ENCODE measurements at places on chromosomes 6 and 20.

DNA sequence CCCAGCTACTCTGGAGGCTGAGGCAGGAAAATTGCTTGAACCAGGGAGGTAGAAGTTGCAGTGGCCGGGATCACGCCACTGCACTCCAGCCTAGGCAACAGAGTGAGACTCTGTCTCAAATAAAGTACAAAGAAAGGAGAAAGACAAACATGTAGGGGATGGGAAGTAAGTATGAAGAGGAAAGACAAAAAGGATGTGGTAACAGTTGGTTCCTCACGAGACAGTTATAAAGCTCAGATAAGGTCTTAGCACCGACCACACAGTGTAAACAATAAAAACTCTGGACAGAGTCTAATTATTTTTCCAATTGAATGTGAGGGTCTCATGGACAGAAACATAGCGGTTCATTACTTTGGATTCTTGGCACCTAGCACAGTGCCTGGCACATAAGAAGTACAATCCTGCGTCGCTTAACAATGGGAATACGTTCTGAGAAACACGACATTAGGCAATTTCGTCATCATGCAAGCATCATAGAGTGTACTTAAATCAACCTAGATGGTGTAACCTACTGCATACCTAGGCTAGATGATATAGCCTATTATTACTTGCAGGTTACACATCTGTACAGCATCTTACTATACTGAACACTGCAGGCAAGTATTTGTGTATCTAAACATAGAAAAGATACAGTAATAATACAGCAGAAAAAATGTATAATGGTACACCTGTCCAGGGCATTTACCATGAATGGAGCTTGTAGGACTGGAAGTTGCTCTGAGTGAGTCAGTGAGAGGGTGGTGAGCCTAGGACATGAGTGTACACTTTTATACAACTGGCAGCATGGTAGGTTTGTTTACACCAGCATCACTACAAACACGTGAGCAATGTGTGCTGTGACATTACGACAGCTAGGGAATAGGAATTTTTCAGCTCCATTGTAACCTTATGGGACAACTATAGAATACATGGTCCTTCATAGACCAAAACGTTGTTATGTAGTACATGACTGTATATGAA is 38.2 kb downstream of the MBOAT1 start:
- DNase-seq: no peak

DNA sequence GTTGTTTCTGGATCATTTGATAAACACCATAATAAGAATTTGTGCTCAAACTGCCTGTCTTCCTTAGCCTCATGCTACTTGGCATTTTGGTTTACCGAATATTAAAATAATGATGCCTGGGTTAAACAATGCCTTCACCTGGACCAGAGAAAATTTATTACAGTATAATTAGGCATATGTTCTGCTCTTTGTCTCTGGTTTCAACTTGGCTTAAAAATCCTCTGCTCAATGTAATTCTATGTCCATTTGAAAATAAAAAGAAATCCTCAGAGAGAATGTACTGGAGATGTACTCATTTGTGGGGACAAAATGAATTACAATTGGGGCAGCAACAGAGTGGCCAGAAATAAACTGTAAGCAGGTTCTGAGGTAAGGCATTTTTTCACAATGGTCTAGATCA is 95.0 kb downstream of the DST start:
- DNase-seq: no peak

DNA sequence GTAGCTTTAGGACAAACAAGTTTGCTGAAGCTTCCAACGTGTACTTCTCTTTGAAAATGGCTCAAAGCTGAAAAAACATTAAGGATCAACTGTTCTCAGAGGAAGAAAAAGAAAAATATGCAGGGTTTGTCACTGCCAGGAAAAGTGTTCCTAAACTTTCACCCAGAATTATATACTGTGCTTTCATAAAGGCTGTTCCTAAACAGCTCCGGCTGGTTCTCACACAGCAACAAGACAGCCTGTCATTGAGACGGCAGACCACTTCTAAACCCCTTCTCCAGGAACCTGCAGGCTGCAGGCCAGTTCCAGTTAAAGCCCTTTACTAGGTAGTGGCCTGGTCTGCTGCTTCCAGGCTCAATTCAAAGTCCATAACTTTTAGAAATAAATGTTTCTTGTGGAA is 97.4 kb upstream of the SOX4 start:
- DNase-seq: no peak

DNA sequence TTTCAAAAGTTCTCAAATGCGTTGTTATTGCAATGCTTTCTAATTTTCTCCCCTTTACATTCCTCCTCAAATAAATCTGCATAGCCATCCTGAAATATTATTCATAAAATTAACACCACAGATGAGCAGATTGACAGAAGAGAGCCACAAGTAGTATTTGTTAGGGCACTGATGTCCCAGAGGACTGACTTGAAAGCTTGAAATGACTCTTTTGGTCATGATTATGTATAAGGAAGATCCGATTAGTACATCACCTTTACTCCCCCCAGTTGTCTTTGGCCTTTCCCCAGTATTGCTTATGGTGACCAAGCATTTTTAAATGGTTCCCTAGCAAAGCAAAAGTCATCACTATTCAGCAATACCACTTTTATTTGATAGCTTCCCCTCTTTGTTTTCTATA is 187.6 kb downstream of the ADAT2 start:
- no peak for DNase-seq

DNA sequence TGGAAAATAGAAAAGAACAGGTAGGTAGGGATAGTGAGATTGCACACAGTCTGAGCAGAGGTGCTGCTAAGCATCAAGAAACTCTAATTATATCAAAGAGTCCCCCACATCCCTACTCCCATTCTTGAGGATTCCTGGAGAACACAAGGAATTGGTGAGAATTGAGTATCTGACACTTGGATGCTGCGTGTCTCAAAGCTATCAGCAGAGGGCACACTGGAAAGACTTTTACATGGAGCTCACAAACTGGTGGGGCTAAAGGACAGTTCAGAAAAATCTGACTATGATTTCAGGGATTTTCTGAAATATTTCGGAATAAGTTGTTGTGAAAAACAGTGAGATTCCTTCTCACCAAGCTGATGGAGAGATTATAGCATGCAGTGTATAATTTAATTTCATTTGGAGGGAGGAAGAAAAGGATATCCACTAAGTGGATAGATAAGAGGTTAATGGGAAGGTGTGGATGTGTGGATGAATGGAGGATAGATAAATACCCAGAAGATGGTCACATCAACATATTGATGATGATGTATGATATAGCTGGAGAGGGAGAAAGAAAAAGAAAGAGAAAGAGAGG is 215.4 kb upstream of the DEFB112 start:
- DNase-seq: no peak

DNA sequence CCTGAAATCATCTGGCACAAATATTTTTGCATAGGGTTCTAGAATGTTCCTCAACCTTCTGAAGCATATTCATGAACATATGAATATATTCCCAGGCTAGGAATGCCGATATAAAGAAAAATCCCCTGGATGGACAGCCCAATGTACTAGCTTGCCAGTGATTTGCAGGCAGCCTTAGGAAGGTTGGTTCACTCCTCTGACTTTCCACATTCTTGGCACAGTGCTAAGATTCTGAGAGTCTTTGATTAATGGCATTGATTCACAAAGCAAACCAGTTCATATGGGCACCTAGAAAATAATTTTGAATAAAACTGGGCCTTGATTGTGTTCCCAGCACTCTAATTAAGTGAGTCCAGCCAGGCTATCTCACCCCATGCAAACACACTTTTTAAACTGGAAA is 56.9 kb upstream of the ENPP4 start:
- DNase-seq: no peak

DNA sequence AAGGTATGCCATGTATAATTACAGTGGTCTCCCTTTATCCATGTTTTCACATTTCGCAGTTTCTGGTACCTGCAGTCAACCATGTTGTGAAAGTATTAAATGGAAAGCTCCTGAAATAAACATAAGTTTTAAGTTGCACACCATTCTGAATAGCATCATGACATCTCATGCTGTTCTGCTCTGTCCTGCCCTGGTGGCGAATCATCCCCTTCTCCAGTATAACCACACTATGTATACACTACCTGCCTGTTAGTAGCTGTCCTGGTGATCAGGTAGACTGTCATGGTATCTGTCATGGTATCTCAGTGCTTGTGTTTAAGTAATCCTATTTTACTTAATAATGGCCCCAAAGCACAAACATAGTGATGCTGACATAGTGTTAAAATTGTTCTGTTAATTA is 97.1 kb downstream of the ZFAND3 start:
- DNase-seq: no peak

DNA sequence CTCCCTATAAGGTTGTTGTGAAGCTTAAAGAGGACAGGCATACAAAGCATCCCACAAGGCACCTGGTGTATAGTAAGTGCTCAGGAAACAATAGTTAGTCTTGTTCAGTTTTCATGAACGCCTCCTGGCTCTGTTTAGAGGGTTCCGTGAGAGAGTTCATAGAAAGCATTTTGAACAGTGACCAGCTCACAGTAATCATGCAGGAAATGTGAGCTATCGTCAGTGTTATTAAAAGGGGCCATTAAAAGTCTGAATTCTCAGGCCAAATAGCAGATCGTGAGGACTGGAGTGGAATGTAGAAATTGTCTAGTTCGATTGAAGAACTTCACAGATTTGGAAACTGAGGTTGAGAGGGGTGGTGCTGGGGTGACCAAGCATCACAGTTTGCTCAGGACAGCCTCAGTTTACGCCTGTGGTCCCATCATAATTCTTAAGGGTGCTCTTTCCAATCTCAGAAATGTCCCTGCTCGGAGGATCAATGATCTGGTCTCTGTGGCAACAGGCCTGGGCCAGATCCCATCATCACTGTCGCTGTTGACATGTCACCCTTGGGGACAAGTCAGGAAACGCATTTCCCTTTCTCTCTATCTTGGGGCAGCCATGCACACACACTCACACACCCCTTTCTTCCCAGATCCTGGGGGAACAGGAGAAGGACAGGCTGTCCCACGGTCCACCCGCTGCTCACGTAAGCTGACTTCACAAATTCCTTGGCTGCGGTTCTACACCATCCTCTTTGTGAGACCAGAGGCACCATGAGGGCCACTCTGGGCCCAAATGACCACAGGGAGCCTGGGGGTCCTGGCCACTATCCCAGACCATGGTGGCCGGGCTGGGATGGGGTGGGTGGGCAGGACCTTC is 7.2 kb downstream of the TGM2 start:
- DNase-seq: no peak

- DNase-seq: no peak
These were observed 158.3 kb downstream of the OPRM1 start for GRCh38 chr6:154197196-154197860.

DNA sequence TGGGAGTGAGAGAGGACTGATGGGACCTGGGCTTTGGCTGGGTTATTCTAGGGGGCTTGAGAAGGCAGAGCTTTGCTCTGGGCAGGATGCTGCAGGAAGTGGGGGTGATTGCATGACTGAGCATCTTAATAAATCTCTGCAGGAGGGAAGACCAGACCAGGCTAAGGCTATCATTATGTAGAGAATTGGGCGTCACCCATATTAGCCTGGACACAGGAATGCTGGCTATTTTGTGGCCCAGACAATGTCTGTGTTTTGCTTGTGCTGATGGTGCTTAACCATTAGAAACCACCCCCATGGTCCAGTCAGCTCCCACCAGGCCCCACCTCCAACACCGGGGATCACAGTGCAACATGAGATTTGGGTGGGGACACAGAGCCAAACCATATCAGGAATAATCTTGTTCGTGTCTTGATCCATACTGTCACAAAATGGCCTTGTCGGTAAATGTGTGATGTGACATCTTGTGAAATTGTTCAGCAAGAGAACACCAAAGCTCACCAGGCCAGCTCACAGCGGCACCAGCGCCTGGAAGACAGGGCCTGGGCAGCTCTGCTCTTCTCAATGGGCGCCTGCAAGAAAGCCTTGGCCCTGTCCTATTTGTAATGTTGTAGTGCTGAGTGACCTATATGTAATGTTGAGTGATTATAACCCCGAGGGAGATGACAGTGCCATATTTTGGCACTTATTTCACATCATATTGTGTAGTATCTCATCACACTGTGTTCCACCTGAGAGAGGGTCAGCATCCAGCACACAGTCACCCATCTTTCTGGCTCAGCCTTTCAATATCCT is 211.8 kb downstream of the QKI start:
- DNase-seq: no peak

GRCh38 chr20:3863317-3863716 is 16.7 kb downstream of the MAVS start:
- no peak for DNase-seq

- DNase-seq: no peak
These were observed 35.2 kb upstream of the EPHA7 start for GRCh38 chr6:93454533-93454932.

DNA sequence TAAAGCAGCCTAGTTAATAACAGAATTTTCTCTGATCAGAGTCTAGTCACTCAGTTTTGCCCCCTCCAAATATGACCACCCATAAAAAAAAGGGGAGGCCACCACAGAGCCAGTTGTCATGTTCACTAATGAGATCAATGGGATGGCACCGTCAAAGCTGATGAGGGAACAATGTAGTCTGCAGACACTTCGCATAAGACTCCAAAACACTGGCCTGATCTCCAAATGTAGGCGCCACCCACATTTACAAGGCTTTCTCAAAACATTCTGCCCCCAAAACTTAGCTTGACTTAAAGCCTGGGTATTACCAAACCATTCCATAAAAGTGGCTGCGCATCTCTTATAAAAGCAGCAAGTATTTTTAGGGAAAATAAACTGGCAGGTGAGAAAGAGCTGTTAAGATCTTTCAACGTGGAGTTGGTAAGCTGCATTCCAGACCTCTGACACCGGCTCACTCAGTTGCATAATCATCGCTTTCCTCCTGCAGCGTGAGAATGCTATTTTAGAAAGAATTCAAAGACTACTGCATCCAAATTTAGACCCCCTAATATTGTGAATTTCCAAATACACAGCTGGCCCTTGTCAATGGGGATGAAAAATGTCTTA is 59.3 kb downstream of the TBC1D7 start:
- no peak for DNase-seq

DNA sequence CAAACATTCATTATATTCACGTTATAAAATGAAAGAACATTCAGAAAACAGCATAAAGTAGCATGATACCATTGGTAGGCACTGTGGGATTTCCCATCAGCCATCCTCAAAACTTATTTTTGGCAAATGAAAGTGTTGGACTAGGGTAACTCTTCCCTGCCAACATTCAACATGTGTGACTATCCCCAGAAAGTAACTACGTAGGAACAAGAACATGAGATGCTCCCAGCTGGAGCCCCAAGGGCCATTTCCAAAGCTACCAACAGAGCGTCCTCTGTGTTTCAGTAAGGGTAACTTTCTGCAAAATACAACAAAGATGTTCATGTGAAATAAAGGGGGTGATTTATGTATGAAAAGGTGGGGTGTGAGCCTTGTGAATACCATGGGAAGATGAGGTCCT is 28.4 kb upstream of the PTPN1 start:
- DNase-seq: no peak
